ENCODE measurements at places on chromosomes 6 and 20. TPM values are rescaled to one million over a fixed set of nuclear protein-coding genes. Genes with fewer than 3 reads are reported as not detected.

- DNase-seq, result no peak
Observed at GRCh38 chr6:2468601-2468955, 223.2 kb upstream of the GMDS start.

- peak; percentile 32 for DNase-seq
Observed at GRCh38 chr6:166998256-166999144, 697 bp upstream of the CEP43 start.

GRCh38 chr6:92521553-92521952, 897.8 kb downstream of the EPHA7 start:
- no peak for DNase-seq

GRCh38 chr6:43827898-43828297, 57.9 kb downstream of the VEGFA start:
- DNase-seq, result no peak

GRCh38 chr6:139698526-139699176, 324.2 kb upstream of the CITED2 start:
- DNase-seq, result no peak

GRCh38 chr6:10484912-10485311, 36.2 kb upstream of the GCNT2 start:
- no peak for DNase-seq

- no peak for DNase-seq
Observed at GRCh38 chr6:54579011-54579410, 267.6 kb upstream of the FAM83B start.

- no peak for DNase-seq
Observed at GRCh38 chr6:33445119-33445603, 9.2 kb upstream of the ZBTB9 start.

GRCh38 chr20:25471020-25471419, 63.5 kb downstream of the GINS1 start:
- no peak for DNase-seq

Gene KCNB1
- not detected for total RNA-seq

Gene CCN2
- 44.5 TPM for total RNA-seq

Gene TCEA2
- total RNA-seq, result 21.1 TPM

Measured in M059J (cell line).